ENCODE measurements at places on chromosomes 6 and 20. TPM values are rescaled to one million over a fixed set of nuclear protein-coding genes. Genes with fewer than 3 reads are reported as not detected.

The EDN1 gene
- total RNA-seq: 11.8 TPM

The BYSL gene
- 11.6 TPM for total RNA-seq

The KCNK15 gene
- 26.3 TPM for total RNA-seq

- H3K27me3 ChIP-seq: peaks cover 5% of the 10 kb centered on the region
- no peak for DNase-seq
- no peaks in the 10 kb centered on the region for H3K4me1 ChIP-seq
- no peak overlapping the region for H3K27ac ChIP-seq
- H3K36me3 ChIP-seq: no peaks in the 10 kb centered on the region
Observed at GRCh38 chr6:32922083-32922482, 18.7 kb downstream of the HLA-DMB start.

- no peaks in the 10 kb centered on the region for H3K27me3 ChIP-seq
- no peaks in the 10 kb centered on the region for H3K4me1 ChIP-seq
- no peak overlapping the region for H3K27ac ChIP-seq
- DNase-seq: no peak
- no peak overlapping the region for H3K4me3 ChIP-seq
Observed at GRCh38 chr6:36805917-36806316, 33.3 kb downstream of the CPNE5 start.

Measured in thoracic aorta (tissue), 2 donors.